Caudate nucleus (tissue), 63 donors: ENCODE measurements at places on chromosomes 6 and 20.

GRCh38 chr6:170124150-170124549 lies 166.7 kb downstream of the DLL1 start:
- no peak for DNase-seq

DNA sequence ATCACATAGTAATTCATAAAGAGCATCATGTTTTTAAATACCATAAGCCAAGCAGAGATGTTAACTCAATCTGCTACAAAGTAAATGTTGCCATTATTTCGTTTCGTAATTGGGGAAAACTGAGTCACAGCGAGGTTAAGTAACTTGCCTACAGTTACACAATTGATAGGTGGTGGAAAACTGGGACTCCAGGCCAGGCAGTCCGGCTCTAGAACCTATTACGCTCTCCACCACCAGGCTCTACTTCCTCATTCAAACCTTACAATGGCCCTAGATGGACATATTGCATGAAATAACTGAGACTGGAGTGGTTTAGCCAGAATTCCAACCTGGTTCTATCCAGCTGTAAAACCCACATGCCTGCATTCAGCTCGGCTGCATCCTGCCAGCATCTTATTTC lies 58.2 kb downstream of the LINC00237 start:
- no peak for DNase-seq

GRCh38 chr6:170269151-170269845 lies 21.6 kb downstream of the DLL1 start:
- DNase-seq = no peak

DNA sequence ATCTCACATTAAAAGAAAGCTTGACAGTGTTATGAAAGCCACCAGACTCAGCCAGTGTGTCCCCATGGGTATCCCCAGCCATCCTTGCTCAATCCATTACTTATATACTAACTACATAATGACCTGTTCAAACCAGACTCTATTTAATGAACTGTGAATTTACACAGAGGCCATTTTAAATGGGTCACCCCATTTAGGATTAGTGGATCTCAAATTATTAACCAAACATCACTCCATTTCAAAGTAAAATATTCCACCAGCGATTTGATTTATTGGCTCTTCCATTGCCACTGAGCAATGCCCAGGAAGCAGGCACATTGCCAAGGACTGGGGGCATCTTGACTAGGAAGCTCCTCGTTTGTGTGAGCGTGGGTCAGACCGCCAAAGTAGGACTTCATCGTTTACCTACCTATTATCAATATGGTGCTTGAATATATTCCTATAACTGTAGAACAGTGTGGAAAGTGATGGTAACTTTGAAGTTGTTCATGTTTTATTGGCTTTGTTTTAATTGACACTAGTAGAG lies 15.5 kb upstream of the NPEPL1 start:
- DNase-seq = no peak

DNA sequence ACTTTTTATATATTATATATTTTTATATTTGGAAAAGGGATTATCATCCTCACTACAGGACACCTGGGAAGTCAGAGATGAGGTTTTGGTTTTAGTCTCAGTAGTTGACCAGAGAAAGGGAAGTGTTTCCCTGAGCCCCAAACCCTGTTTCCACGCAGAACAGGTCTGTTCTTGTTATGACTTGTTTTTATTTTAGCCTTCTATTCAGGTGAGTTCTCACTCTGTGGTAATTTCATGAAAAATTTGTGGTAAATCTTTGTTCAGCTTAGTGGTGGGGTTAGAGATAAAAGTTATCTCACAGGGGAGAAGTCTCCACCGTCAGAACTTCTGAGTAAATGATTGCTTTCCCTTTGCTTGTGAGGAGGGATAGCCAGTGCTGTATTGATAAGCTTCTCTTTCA lies 224.9 kb downstream of the FARS2 start:
- DNase-seq = no peak

- no peak for DNase-seq
Observed at GRCh38 chr20:56625837-56626236, 3.3 kb upstream of the TFAP2C start.

DNA sequence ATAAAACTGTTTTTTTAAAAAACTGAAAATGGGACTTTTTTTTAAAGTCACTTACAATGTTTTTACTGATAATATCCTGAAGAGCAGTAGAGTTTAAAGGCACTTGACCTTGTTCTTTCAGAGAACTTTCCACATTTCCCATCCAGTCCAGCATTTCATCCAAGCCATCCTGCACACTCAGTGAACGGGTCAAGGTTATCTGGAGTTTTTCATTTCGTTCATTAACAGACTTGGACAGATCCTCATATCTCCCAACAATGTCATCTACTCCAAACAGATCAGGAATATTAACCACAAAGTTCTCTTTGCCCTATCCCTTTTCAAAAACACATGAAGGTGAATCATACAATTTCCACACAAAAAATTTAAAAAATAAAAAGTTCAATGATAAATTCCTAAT lies 69.1 kb downstream of the DST start:
- DNase-seq = no peak

- no peak for DNase-seq
Observed at GRCh38 chr20:4684837-4685413, 36.8 kb upstream of the PRND start.

DNA sequence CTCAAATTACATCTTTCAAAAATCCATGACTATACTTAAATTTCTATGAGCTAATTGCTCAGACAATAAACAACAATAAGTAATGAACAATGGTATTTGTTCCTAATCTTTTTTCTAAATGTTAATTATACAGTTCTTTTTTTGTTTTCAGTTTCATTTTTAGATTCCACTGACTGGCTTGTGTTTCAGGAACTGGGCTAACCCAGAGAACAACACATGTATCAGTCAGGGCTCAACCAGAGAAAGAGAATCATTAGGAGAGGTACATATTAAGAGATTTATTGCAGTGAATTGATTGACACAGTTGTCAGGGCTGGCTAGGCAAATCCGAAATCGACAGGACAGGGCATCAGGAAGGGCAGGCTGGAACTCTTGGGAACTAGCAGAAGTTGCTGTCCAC lies 182.8 kb downstream of the GRM1 start:
- DNase-seq = no peak

- DNase-seq = no peak
Observed at GRCh38 chr6:53313784-53314400, 34.9 kb downstream of the ELOVL5 start.

DNA sequence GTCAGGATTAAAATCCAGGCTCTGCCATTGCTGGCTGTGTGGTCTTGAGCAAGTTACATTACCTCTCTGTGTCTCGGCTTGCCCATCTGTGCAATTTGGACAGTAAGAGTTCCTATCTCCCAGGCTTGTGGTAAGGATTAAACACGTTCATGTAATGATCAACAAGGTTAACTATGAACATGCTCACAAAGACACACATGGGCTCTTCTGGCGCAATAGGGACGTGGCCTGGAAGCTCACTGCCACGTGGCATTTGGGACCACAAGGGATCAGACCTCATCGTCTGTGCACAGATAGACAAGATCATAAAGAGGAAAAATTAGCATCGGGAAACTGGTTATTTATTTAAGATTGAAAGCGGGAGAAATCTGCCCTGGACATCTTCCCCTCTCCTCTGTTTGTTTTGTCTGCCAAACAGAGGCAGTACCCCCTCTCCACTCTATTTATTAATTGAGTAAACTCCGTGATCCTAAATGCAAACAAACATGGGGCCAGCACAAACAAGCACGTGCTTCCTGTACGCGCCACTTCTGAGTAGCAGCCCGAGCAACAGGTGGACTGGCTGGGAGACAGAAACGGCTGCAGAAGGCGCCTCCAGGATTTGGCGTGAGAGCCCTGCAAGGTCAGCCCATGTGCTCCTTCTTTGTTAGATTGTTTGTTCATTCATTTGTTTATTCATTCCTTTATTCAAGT lies 95.0 kb downstream of the CDH26 start:
- DNase-seq = no peak

GRCh38 chr6:2920671-2921112 lies 17.6 kb upstream of the SERPINB9 start:
- DNase-seq = no peak

- DNase-seq = no peak
Observed at GRCh38 chr6:6565488-6565887, 23.0 kb upstream of the LY86 start.

GRCh38 chr20:32152421-32153155 lies 43.1 kb downstream of the TM9SF4 start:
- no peak for DNase-seq

GRCh38 chr20:50681359-50682064 lies 9.8 kb downstream of the RIPOR3 start:
- DNase-seq = no peak

DNA sequence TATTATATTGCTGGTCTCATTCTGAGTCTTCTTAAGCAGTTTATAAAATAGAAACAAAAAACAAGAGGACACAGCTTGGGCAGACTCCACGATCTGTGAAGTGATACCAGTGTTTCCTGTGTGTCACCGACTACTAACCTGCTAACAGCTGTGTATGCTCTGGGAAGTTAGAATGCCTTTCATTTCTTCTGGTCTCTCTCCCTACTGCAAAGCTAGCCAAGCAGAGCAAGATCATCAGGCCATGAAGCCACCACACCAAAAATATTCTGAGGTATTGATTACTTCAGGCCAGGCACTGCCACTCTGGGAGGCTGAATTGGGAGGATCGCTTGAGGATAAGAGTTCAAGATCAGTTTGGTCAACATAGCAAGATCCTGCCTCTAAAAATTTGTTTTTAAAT lies 46.9 kb upstream of the SMIM29 start:
- DNase-seq = no peak

DNA sequence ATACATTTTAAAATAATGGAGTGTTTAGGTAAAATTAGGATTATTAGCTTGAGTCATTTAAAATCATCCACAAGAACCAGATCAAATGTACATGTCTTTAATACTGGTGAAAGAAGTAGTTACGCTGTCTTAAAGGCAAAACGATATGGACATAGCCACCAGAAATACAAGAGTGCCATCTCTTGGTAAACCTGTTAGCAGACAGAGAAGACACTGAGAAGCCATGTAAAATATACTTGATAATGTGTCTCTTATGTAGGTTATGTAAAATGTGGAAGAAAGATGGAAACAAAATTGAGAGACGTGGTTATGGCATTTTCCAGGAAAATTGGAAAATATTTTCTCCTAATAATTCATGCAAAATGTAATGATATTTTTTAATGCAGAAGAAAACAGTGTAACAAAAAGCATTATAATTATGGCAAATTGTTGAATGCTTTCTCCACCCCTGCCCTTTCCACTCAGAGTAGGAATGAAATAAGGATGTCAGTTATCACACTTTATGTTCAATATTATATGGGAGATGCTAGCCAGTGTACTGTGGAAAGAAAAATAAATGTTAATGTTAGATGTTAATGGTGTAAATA lies 12.2 kb upstream of the SLC17A2 start:
- no peak for DNase-seq

GRCh38 chr20:7650086-7650879 lies 290.0 kb downstream of the HAO1 start:
- DNase-seq = no peak

GRCh38 chr6:115945306-115945705 lies 115.4 kb downstream of the FRK start:
- no peak for DNase-seq

- DNase-seq = no peak
Observed at GRCh38 chr6:107668743-107669474, 155.2 kb downstream of the SCML4 start.

GRCh38 chr6:152680879-152681517 lies 16.7 kb upstream of the MYCT1 start:
- DNase-seq = no peak

- no peak for DNase-seq
Observed at GRCh38 chr6:66965227-66965626, 1258.2 kb upstream of the EYS start.

DNA sequence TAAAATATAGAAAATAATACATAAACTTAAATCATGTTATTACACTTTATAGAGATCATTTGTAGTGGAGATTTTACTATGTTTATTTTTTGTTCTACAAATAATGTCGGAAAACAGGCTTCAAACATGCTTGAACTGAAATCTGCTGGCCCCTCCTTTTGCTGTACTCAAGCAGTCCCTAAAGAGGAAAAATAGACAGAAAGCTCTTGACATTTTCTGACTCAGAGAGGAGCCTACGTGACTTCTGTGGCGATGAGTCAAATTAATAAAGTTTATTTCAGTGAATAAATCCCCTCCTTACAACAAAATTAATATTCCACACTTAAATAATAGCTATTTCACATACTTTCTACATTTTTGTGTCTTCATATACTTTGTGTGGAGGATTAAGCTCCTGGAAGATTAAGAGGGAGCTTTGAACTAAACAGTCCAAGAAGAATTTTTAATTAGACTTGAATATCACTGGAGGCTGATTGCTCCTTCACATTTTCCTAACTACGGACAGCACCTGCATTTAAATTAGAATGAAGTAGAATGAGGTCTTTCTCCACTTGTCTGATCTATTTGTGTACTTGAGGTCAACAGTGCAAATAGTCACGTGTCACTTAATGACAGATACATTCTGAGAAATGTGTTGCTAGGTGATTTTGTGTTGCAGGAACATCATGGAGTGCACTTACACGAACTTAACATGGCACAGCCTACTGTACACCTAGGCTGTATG lies 1.7 kb upstream of the TREM1 start:
- DNase-seq = no peak

DNA sequence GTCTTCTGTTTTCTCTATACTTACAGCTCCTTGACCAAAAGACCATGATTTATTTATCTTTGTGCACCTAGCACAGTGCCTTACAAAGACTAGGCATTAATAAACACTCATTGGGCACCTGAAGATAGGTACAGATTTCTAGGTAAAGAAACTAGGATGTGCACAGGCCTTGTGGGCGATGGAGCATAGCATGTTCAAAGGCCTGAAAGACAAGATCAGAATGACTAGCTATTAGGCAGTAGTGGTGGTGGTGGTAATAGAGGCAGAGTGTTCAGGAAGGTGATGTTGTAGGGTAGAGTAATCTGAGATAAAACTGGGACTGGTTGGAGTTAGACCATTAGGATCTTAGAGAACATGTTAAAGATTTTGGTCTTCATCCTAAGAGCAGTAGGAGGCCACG lies 3.9 kb downstream of the TXLNB start:
- no peak for DNase-seq

DNA sequence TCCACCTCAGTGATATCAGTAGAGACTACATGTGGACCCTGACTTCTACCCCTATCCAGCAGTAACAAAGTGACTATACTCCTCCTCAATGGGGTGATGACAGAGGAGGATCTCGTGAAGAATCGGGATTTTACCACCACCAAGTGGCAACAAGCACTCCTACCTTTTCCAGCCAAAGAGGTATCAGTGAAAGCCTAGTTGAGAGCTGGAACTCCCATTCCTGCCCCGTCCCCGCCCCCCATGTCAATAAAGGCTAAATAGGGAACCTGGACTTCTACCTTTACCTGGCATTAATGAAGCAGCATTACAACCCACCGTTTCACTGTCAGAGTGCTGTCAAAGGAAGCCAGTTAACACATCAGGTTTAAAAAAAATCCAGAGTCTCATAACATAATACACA lies 45.3 kb downstream of the RNF24 start:
- no peak for DNase-seq

DNA sequence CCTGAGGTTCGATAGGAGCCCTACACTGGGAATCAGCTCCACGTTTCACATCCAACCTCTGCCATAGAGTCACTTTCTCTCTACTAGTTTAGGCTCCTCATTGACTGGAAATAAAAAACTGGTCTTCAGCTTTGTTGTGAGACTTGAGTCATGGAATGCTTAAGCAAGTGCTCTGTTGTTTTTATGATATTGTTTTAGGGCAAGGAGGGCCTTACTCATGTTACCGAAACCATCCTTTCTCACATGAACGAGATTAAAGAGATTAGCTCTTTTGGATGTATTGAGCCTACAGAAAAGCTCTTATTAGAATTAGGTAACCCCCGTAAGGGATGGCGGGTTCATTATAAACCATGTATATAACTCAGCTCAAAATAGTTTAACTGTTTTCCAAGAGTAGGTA lies 6.9 kb upstream of the MOCS1 start:
- DNase-seq = no peak
